ENCODE measurements at places on chromosomes 1 and 21. TPM values are rescaled to one million over a fixed set of nuclear protein-coding genes. Genes with fewer than 3 reads are reported as not detected.

DNA sequence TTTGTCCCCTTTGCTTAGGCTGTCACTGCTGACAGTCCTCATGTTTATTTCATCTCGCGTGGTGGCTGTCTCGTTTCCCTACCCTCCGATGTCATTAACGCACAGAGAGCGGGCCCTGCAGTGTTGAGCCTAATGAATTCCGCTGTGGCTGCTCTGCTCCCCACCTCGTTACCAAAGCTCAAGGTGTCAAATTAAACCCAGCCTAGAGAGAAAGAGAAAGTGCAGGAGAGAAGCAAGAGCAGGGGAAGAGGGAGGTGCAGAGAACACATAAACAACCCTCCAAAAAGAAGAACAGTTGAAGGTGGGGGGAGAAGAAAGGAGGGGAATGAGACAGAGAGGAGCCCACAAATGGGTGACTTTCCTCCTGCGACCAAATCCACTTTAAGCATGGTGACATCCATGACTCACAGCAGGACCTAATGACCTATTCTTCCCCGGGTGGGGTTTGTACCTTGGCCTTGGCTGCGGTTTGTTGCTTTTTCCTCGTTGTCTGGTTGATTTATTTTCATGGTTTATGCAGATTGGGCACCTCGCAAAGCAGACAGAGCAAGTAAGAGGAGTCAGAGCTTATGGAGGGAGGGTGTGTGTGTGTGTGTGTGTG lies 92.5 kb downstream of the PBX1 start:
- no peak for DNase-seq

DNA sequence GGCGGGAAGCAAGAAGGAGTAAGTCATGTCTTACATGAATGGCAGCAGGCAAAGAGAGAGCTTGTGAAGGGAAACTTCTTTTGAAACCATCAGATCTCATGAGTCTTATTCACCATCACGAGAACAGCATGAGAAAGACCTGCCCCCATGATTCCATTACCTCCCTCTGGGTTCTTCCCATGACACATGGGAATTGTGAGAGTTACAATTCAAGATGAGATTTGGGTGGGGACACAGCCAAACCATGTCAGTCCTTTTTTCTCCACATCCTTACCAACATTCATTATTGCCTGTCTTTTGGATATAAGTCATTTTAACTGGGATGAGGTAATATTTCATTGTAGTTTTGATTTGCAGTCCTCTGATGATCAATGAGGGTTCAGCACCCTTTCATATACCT lies 81.0 kb downstream of the DIRAS3 start:
- no peak for DNase-seq

Gene HES2
- total RNA-seq = 0.57 TPM

Gene TNNI3K
- total RNA-seq = 0.17 TPM

DNA sequence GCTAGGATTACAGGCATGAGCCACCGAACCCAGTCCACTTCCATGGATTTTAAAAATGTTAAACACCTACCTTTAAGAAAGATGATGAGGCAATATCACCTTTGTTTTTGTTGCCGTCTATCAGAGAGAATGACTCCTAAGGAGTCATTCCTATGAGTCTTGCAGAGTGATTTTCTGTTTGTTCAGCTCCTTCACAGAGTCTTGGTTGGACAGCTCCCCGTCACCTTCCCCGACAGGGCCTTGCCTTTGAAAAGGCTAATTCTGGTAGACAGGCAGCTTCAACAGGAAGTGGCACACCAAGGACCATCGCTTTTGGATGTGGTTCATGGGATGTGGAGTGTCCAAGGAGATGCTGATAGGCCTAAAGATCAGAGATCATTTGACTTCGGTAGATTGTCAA lies 17.5 kb downstream of the ZBTB18 start:
- DNase-seq = no peak

- DNase-seq = no peak
These were observed 1.7 kb downstream of the SLC50A1 start for GRCh38 chr1:155137154-155137949.

- DNase-seq = no peak
These were observed 54.6 kb downstream of the CDC7 start for GRCh38 chr1:91555074-91555730.

Gene KCNJ15
- not detected for total RNA-seq

Gene APCS
- total RNA-seq = not detected

Gene B3GALT5
- total RNA-seq = not detected

GRCh38 chr1:158078569-158079080 lies 85.2 kb downstream of the KIRREL1 start:
- DNase-seq = no peak

Gene DNM3
- 0.12 TPM for total RNA-seq

GRCh38 chr1:94056171-94056570 lies 64.8 kb downstream of the ABCA4 start:
- DNase-seq = no peak

DNA sequence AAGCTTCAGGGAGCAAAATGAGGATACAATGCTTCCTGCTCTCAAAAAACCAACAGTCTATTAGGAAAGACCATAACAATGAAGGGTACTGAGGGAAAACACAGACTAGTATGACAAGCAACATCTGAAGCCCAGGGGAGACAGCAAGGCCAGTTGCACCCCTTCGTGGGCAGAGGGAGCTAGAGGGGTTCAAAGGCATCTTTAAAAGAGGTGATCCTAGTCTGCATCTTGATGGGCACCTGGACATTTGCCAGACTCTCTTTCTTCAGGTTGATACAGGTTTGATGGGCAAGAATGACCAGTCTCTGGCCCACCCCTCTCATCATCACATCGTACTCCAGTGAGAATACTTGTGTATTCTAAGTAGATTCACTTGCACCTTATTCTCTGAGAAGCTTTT lies 177.7 kb downstream of the VAV3 start:
- no peak for DNase-seq

- no peak for DNase-seq
These were observed 183.3 kb downstream of the NFIA start for GRCh38 chr1:61265665-61266064.

DNA sequence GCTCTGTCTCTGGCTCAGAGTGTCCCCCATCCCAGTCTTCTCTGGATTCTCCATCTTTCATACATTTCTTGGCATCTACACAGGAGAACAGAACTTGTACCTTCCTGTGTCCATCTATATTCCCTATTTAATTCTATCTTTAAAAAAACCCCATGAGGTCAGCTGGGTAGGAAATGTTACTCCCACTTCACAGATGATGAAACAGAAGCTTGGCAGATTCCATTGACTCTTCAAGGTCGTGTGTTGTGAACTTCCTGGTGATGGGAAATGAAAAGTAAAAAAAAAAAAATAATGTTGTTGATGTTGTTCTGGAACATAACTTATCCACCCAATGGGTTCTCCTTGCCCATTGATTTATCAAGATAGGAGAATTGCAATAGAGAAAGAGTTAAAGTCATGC lies 8.9 kb downstream of the CHI3L2 start:
- no peak for DNase-seq

DNA sequence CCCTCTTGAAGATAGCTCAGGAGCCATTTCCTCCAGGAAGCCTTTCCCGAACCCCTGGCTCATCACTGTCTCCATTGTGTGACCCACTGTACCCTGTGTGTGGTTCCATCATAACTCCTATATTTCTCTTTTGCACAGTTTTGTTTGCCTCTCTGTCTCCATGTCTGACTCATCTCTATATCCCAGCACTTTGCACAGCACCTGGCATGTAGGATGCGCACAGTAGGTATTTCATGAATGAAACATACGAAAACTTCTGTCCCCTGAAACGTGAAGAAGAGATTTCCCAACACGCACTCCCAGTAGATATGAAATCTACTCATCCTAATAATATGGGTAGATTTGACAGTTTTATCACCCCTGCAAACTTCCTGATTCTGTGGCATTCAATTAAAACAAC lies 275.2 kb downstream of the NFIA start:
- no peak for DNase-seq

DNA sequence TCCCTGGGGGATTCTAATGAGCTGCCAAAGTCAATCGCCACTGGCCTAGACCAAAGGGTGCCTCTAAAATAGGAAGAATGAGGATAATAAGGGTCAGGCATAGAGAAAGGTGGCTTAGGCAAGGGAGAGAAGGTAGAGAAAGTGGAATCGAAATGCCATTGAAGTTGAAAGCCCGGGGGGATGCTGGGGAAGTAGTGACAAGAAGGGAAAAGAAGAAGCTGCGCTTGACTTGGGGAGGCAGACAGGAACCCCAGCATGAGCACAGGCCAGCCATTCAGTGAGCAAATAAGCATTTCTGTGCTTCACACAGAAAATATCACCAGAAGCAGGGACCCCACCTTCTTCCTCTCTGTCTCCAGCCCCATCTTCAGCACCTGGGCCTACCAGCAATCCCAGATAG lies 1.5 kb downstream of the CD2 start:
- DNase-seq = no peak

Gene FYB2
- not detected for total RNA-seq

Gene SH2D1B
- total RNA-seq = not detected

Gene SPRR5
- not detected for total RNA-seq

GRCh38 chr1:10651793-10652192 lies 144.7 kb downstream of the CASZ1 start:
- no peak for DNase-seq

Gene SUMO3
- 50.5 TPM for total RNA-seq

GRCh38 chr1:29684141-29684540 lies 447.8 kb downstream of the PTPRU start:
- no peak for DNase-seq

Gene TSNAX
- total RNA-seq = 69.8 TPM

GRCh38 chr1:223844787-223845036 lies 1.0 kb downstream of the TP53BP2 start:
- peak; percentile 5 for DNase-seq

DNA sequence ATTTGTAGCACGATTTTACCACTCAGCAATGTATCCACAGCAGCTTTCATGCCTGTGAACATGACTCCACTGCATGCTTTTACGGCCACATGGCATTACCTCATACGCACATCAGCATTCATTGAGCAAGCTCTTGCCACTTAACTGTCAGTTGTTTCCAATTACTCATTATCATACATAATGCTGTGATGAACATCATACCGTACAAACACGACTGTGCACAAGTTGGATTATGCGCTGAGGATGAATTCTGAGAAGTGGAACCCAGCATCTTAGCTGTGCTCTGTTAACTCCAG lies 9.6 kb downstream of the UMODL1 start:
- no peak for DNase-seq

DNA sequence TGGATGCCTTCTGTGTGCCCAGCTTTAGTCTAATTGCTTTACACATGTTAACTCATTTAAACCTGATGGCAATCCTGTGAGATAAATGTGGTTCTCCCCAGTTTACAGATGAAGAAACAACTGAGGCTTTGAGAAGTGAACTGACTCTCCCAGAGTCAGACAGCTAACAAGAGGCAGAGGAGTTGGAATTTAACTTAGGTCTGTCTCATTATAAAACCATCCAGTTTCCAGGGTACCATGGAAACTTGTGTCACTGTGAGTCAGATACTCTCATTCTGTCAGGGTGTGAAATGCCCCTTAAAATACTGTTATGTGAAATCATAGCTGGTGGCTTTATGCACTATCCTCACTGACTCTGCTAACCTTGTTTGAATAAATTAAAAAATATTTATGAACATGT lies 206.6 kb downstream of the PBX1 start:
- peak; percentile 93 for DNase-seq

DNA sequence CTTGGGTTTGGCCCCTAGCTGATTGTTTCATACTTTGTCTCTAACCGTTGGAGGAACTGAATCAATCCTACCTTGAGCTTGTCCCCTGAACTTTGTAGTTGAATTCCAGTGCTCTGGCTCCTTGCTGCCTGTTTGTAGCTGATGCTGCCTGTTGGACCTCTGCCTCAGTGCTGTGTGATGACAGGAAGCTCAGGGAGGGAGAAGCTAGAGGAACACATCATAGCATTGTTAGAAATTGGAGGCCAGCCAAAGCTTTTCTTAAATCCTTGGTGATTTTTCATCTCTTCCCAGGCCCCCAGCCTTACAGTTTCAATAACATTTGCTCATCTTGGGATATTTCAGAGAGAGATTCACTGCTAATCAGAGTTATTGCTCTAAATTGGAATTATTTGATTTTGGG lies 34.0 kb downstream of the MACF1 start:
- no peak for DNase-seq

Gene OR2M7
- not detected for total RNA-seq

GRCh38 chr1:74317663-74318062 lies 82.5 kb downstream of the TNNI3K start:
- DNase-seq = no peak

DNA sequence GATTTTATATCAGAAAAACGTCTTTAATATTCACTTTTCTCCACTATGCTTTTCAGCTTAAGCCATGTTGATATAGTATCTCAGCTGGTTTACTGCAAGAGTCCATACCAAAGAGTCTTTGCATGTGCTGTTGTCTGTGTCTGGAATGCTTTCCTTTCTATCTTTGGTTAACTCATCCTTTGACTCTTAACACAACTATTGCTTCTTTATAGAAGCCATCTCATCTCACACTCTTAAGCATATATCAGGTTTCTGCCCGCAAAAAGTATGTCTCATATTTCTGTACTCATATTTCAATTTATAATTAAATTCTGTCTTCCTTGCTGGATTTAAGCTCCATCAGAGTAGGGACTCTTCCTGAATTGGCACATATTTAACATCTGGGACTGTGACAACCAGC lies 220.9 kb upstream of the KCNK2 start:
- DNase-seq = no peak

Gene EVI5
- 25.3 TPM for total RNA-seq

Gene MRPS21
- total RNA-seq = 102 TPM

- DNase-seq = no peak
These were observed 1.5 kb upstream of the CNN3 start for GRCh38 chr1:94928293-94928939.

Gene TRNP1
- 2.1 TPM for total RNA-seq

Gene KRTAP7-1
- not detected for total RNA-seq

DNA sequence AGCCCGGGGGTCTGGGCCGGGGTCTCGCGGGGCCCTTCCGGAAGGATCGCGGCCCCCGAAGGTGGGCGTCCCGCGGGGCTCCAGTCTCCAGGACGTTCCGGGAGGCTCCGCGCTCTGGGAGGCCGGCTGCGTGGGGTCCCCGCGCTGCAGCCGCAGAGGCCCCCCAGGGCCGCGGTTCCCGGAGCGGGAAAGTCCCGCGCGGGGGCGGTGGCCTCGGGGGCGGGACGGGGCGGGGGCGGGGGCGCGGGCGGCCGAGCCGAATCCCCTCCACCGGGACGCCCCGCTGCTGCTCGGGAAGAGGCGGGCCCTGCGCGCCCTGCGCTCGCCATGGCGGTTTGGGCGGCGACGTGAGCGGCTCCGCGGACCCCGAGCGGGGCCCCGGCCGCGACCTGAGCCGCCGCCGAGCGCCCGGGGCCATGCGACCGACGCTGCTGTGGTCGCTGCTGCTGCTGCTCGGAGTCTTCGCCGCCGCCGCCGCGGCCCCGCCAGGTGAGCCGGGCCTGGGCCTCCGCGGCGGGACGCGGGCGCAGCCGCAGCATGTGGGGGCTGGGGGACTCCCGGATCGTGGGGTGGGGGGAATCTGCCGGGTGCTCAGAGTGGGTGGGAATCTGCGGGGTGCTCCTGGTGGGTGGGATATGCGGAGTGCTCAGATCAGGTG lies at the start of gene IFNGR2:
Gene IFNGR2 (plus strand): TSS at position 286 of the 658 bp plus-strand sequence. CDS start 131 bp downstream, at position 417.
- DNase-seq = no peak

GRCh38 chr1:240343966-240344365 lies 252.3 kb downstream of the FMN2 start:
- no peak for DNase-seq

Gene PGLYRP3
- total RNA-seq = not detected

GRCh38 chr1:181345146-181345545 lies 138.2 kb upstream of the CACNA1E start:
- no peak for DNase-seq

- no peak for DNase-seq
These were observed 104.8 kb upstream of the WNT4 start for GRCh38 chr1:22247527-22248245.

Gene NSUN4
- 24.7 TPM for total RNA-seq

GRCh38 chr1:172775606-172776005 lies 116.7 kb downstream of the FASLG start:
- no peak for DNase-seq

Gene ASCL5
- 0.15 TPM for total RNA-seq

Gene MX2
- 0.42 TPM for total RNA-seq

All from NCI-H460 (cell line).